ENCODE measurements at places on chromosomes 3 and 15. TPM values are rescaled to one million over a fixed set of nuclear protein-coding genes. Genes with fewer than 3 reads are reported as not detected.

DNA sequence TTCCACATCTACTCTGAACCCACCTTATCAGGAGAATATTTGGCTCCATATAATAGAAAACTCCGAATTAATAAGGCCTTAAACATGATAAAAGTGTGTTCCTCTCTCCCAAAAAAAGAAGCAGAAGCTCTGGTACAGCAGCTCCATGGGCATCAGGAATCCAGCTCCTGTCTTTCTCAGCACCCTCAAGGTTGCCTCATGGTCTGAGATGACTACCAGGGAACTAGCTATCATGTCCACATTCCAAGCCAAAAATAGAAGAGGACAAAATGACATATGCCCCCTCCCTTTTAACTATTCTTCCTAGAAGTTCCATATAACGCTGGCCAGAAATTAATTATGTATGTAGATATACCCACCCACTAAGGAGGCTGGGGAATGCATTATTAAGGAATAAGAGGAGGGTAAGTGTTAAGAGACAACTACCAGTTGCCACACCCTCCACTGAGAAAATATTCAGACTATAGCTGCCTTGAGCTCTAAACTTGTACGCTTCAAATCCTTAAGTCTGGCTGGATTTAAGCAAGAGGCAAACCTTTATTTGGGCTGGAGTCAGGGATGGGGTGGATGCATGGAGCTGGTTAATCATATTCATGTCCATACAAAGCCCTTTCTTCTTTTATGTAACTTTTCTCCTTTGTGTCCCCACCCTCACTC lies 35.8 kb upstream of the CTDSPL start:
- DNase-seq = no peak

- no peak for DNase-seq
Observed at GRCh38 chr3:177883957-177884356, 652.3 kb upstream of the KCNMB2 start.

DNA sequence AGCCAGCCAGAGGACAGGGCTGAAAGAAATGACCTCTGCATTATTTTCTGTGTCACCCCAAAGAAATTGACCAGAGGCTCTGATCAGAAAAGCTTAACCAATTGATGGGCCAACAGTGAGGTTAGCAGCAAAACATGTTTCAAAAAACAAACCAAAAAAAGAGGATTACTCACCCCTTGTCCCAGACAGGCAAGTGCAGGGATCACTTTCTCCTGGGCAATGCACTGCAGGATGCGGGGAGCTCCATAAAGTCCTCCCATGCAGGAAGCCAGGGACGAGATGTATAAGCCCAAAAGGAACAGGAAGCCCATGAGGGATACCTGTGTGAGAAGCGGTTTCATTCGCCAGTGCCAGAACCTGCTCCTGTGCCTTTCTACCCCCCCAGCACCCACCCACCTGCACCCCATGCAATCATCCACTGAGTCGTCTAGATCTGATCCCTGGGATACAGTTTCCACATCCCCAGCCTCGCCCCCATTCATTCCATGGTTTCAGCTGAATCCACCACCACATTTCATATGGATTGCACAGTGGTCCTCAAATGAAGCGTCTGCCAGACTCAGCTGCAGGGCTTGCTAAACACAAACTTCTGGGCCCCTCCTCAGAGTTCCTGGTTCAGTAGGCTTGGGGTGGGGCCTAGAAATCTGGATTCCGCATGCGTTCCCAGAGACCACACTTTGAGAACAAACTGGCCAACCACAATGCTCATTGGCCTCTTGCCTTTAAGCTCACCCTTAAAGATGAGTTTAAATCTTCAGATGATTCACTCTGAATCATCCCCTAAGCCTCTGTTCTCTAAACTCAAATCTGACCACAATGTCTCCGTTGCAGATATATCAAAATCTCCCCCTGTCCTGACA lies 54.4 kb upstream of the HEG1 start:
- peak; percentile 19 for DNase-seq

DNA sequence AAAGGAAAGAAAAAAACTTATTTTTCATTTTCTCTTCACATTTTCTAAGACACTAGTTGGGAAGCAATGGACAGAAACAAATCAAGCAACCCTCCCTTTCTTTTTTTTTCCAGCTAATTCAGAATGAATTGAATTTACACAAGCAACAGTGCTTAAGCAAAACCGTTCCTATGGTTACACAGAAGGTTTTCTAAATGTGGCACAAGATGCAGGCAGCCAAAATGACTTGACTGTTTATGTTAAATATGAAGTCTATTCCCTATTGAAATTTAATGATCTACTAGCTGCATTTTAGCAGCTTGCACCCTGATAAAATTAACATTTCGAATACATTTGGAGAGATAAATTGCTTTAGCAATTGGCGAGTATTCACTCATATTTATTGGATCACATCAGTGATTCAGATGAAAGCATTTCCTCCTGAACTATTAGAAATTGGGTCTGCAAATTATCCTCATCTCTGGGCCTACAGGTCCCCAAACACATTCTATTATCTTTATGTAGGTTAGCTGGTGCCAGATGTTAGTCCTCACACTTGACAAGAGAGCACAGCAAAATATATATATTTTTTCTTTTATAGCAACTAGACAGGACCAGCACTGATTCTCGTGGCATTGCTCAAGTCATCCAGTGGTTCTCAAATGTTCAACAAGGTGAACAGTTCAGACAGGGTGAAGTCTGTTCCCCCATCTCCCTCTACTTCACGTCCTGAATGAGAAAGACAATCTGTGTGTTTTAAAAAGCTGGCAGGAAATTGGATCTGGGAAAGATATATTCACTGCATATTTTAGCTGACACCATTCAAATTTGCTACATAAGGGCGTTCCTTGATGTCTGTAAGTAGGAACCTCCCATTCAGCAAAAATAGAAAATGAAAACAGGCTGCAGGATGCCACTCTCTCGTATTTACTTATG lies 463.6 kb upstream of the KCNMB2 start:
- no peak for DNase-seq

DNA sequence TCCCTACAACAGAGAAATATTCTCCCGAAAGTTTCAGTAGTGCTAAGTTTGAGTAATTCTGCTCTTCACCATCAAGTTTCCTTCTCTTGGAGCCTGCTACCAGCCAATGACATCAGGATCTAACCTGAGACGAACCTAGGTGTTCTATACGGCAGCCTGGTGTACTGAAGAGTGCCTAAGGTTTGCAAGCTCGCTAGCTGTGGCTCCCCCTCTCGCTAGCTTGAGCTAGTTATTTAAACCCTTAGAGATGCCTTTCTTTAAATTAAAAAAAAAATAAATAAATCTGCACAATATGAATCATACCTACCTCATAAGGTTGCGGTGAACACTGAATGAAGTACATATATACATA lies 1.4 kb upstream of the COL8A1 start:
- no peak for DNase-seq

GRCh38 chr3:168548719-168549118 lies 453.0 kb upstream of the GOLIM4 start:
- DNase-seq = no peak

DNA sequence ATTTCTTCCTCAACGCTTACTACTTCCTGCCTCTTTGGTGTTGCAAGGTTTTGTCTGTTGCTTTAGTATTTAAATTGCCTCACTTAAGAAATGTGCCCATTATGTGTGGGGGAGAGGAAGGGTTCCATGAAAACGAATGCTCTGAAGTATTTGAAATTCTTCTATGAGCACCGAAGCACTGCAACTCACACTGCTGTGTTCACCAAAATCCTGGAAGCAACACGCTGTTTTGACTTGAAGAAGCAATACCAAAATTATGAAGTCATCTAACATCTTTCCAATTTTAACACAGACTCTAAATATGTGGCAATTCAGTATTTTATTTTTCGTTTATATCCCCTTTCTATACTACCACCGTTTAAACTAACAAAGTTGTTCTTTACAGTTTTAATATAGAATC lies 101.5 kb downstream of the RBMS3 start:
- DNase-seq = no peak

- no peak for DNase-seq
Observed at GRCh38 chr15:50840520-50840919, 68.0 kb upstream of the AP4E1 start.

DNA sequence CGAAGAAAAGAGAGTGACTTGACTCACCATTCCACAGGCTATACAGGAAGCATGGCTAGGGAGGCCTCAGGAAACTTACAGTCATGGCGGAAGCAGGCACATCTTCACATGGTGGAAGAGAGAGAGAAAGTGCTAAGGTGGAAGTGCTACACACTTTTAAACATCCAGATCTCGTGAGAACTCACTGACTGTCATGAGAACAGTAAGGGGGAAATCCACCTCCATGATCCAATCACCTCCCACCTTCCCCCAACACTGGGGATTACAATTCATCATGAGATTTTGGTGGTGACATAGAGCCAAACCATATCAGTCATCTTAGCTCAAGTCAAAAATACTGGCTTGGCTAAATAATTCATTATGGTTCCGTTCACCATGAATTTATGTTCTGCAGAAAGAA lies 45.3 kb upstream of the NEDD4 start:
- DNase-seq = no peak

DNA sequence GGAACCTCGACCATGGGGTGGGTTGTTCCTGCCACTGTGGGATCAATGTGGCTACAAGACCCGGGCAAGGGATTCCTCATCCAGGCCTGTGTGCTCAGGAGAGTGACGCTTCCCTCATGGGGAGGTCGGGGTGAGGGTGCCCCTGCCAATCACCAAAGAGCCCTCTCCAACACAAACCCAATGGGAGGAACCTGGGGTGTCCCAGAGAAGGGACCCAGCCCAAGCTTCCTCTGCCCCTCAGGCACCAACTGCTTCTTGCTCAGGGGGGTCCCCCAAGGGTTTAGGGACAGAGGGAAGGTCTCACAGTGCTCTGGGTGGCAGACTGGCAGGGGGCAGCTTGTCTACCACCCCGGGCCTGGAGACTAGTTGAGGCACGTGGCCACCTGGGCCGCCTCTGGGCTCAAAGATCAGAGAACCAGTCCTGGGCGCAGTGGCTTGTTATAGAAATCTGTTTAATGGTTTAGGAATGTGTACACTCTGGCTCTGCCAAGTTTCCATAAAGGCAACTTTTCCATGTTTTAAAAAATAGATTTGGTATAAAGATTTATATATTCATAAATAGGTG lies 26.6 kb downstream of the GP9 start:
- no peak for DNase-seq

DNA sequence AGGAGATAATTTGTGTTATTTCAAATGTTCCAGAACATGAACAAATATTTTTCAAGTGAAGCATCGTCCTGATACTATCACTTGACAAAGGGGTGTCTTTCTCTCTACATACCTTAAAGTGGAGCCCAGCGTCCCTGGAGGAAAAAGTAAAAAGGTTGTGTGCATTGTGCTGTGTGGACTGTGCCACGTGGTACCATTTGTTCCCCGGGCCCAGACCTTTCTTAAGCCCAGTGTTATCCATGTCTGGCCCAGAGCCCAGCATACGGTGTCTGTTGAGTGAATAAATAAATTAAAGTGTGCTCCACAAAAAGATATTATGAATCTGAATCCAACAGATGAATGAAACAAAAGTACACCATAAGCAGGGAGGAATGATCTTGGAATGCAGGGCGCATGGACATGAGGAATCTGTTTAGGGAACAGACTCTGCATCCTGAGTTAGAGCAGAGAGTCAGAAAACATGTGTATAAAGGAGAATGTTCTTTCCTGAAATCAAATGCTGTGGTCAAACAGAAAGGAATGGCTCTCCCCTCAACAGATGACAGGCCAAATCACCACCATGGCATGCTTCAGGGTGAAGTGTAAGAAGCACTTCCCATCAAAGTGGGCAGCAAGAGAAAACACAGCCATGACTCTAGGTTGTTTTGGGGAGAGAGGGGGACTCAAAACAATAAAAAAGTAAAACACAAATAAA lies 8.1 kb upstream of the PRSS50 start:
- no peak for DNase-seq

GRCh38 chr15:33188159-33188558 lies 6.4 kb downstream of the FMN1 start:
- DNase-seq = no peak

DNA sequence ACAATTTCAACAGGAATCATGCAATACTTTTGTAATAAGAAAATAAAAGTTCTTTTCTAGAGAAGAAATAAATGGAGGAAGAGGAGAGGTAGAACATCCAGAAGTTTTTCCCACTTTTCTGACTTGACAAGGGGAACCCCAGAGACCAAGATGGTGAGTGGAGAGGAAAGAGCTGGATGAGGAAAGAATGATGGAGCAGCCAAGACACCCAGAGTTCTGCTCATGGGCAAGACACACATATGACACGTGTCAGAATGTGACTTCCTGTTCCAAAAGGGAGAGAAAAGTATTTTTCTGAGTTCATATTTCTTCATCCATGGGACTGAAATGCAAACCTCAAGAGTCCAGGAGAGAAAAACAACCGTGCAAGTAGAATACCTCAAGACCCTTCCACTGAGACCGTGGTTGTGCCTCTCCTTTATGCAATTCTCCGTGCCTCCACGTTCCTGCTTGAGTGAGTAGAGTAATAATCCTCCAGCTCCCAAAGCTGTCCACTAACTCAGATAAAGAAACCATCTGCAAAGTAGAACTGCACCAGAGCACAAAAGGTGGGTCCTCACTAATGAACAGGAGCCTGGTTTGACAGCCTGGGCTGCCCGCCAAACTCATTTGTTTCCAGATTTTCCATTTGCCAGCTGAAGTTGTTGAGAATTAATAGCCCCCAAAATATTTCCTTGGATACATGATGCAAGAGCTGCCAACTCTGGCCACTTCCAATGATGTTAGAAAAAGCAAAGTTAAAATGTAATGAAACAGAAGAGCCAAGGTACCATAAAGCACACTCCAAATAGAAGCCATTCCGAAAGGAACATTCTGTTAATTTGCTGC lies 272.6 kb upstream of the IGF1R start:
- no peak for DNase-seq

GRCh38 chr3:14336749-14337598 lies 65.4 kb upstream of the SLC6A6 start:
- no peak for DNase-seq

DNA sequence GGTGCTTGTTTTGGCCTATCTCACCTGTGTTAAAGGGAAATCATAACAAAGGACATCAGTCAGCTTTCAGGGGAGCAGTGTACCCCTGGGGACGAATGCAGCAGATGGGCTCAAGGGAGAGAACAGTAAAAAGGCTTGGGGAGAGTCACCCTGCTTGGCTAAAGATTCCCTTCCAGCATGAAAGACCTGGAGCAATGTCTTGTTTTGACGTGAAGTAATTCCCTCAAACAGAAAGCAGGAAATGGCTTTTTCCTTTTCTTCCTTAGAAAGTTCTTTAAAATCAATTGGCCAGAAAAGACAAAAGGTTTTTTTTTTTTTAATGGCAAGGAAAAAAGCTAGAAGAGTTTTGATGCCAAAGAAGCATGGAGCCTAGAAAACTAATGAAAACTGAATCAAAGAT lies 56.5 kb upstream of the PARL start:
- DNase-seq = no peak

DNA sequence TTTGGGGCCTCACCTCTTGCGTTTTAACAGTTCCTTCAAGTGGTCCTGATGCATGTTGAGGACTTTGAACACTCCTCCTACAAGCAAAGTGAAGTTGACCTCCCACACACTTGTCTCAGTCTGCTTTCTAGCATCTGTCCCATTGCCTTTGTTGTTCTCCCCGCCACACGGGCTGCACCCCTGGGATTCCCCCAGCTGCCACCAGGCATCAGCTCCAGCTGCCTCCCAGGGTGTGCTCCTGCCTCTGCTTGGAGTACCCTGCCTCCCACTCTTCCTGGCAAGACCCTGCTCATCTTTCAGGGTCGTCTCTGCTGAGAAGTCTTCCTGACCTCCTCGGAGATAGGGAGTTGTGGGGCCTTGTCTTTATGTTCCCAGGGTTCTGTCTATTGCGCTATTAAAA lies 52.2 kb downstream of the IGF1R start:
- no peak for DNase-seq

ZNF662 gene
- total RNA-seq = 1.3 TPM
